ENCODE measurements at places on chromosomes 12 and 14.

GRCh38 chr12:101564912-101565311, 29.9 kb upstream of the MYBPC1 start:
- DNase-seq, result no peak

GRCh38 chr12:96605684-96606083, 116.3 kb downstream of the CFAP54 start:
- no peak for DNase-seq

DNA sequence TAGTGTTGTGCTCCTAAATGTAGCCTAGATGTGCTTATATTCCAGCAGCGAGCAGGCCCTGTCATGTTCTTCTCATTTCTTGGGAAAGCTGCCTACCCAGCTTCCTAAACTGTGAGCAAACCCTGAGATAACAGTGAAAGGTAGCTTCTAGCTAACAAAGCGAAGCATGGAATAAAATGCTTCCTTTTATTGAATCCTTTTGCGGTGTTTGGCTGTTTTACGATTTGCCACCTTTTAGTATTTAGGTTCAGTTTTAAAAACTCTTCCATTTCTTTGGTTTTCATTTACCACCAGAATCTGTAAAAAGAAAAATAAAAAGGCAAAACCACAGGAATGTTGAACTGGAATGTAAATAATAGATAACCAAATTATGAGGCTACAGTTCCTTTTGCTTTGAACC, 5.0 kb upstream of the PKP2 start:
- DNase-seq, result no peak

- no peak for DNase-seq
Measured at GRCh38 chr14:68193970-68194681, 374.5 kb downstream of the RAD51B start.

- DNase-seq, result no peak
Measured at GRCh38 chr14:54688229-54688628, 121.3 kb downstream of the SAMD4A start.

GRCh38 chr14:100399052-100399849, 76.1 kb downstream of the SLC25A47 start:
- DNase-seq, result no peak

DNA sequence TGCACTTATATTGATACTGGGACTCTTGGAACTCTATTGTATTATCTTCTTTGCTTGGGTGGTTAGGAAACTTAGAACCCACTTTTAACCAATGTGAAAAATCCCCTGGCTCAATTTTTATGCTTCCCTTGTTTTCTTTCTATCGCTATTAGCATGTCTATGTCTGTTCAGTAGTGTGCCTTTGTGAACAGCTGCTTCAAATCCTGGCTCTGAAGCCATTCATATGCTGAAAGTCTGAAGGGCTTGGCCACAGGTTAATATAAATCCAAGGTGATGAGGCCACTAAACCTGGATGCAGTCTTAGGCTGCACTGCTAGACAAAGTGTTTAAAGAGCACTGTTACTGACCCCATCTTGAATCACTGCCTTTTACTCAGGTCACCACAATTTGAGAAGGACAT, 94.9 kb upstream of the RIC8B start:
- DNase-seq, result no peak

DNA sequence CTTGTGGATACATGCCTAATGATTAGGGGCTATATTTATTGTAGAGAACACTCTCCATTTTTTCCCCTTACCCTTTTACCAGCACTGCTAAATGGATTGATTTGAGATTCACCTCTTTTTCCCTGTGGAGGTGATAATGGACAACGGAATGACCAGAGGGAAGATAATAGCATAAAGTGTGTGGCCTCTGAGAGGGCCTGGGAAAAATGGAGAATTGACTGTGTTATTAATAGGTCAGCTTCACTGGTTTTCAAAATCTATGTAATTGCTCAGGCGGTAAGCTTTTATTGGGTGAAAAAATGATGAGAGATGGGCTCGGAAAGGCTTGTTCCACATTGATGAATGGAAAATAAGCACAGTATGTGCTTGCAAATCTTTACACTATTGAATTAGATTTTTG, 15.8 kb downstream of the FLRT2 start:
- DNase-seq, result no peak

DNA sequence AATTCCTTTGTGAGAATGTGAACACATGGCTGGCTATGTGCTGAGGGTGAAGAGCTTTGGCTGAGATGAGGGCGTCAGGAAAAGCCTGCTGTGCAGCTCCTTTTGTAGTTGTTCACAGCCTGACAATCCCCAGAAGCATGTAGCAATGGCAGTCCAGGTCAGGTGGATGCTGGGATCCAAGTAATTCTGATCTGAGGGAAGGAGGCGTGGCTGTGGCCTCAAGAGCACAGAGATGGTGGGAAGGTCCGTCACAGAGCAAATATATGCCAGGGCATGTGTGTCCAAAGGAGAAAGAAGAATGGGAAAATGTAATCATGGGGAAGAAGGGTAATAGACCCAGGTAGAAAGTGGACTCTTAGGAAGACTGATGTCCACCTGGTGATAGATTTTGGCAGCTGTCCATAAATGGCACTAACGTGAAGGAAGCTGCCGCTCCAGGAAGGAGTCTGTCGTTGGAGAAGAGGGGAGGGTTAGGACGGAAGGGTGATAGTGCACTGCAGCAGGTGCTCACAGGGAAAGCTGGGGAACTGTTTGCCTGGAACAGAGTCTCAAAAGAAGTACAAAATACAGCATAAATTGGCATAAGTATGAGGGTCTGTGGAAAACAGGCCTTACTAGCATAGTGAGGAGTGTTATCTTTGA, 13.8 kb downstream of the MGST1 start:
- no peak for DNase-seq

- no peak for DNase-seq
Measured at GRCh38 chr12:1801303-1801975, 18.9 kb upstream of the LRTM2 start.

DNA sequence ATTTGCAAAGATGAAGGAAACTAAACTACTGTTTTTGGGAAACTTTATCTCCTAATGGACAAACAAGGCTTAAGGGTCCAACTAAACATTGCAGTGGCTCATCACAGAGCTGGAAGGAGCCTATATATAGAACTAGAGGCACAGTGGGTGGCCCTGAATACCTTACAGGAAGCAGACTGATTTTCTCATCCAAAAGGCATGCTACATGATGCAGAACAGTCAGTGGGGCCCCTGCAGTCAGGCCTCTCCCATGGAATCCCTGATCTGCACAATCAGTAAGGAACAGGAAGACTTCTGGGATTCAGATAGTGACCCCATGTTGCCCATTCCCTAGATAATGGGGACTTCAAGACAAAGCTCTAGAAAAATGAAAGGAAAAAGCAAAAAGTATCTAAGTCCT, 1.9 kb upstream of the LLPH start:
- no peak for DNase-seq
